Colonic mucosa (tissue), 4 donors: ENCODE measurements at places on chromosomes 3 and 15.
A peak's percentile ranks its signal among the peaks of the same experiment; 100 is the strongest.

GRCh38 chr3:95088464-95088863 lies 1025.6 kb downstream of the NSUN3 start:
- no peak for DNase-seq
- H3K4me1 ChIP-seq, result no peaks in the 10 kb centered on the region
- H3K27me3 ChIP-seq, result no peaks in the 10 kb centered on the region
- no peak overlapping the region for H3K4me3 ChIP-seq

DNA sequence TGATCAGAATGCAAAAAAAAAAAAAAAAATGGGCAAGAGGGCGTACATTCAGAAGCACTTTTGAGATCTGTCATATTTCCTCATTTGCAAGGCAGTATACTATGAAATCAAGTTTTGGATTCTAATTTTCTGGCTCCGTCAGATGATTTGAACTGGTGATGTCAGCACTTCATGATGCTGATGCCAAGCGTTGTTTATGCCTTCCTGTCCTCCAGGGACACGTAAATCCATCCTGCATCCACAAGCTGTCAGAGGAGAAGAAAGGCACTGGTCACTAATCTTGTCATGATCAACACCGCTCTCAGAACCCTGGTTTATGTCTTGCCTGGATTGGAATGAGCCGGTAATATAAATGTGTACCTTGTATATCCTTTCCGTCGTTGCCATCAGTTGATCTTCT lies 152.1 kb upstream of the EPHA3 start:
- H3K4me1 ChIP-seq, result no peaks in the 10 kb centered on the region
- H3K4me3 ChIP-seq, result no peak overlapping the region
- DNase-seq, result no peak
- H3K27ac ChIP-seq, result no peak overlapping the region
- no peaks in the 10 kb centered on the region for H3K27me3 ChIP-seq

DNA sequence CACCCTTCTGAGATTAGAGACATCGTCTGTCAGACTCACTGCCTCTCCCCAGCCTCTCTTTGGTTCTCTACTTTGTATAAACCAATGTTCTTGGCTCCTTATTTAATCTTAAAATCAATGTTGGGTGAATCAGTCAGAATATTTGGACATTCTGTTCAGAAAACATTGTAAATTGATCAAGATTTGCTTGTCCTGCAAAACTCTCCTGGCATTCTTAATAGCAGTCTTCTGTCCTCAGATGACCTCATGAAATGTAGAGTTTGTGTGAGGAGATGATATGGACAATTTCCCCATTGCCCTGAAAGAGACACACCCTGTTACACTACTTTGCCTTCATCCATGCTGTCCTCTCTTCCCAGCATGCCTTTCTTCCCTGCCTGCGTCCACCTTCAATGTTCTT lies 33.6 kb downstream of the CD200R1L start:
- no peak overlapping the region for H3K4me3 ChIP-seq
- H3K4me1 ChIP-seq, result no peaks in the 10 kb centered on the region
- H3K36me3 ChIP-seq, result no peaks in the 10 kb centered on the region
- no peak overlapping the region for H3K27ac ChIP-seq
- H3K27me3 ChIP-seq, result no peaks in the 10 kb centered on the region
- DNase-seq, result no peak

DNA sequence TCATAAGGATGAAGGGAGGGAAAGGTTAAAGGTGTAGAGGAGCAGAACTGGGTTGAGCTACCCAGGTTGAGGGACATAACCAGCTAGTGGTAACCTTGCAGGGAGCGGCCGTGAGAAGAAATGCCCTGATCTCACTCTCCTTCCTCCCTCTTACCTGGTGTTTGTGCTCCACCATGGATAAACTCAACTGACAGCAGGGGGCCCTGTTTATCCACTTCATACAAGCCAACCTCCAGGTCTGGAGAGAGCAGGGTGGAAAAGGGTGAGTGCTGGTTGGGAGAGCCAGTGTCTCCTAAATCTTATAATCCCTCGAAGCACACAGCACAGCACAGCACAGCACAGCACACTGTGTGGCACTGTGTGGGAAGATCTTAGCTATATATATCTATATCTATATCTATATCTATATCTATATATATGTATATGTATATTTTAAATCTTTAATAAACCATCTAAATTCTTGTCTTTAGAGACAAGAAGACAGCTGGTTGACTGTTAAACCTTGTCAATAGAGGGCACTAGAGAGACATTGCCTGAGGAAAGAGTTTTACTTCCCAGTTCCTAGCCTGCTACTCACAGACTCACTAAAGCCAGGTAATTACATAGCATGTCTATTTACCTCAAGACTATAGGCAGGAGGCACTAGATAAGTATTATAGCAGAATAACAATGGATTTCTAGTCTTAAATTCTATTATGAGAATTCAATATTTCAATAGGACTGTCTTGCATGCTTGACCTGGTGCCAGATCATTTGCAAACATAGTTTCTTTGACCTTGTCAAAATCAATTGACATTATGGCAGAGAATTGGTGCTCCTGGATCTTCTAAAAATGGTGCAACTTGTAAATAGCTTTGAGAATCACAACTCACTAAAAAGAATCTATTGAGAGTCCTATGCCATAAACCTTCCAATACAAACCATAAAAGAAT lies 21.7 kb upstream of the FMN1 start:
- H3K4me3 ChIP-seq, result no peak overlapping the region
- H3K36me3 ChIP-seq, result no peaks in the 10 kb centered on the region
- H3K27ac ChIP-seq, result no peak overlapping the region
- H3K27me3 ChIP-seq, result no peaks in the 10 kb centered on the region
- no peak for DNase-seq
- H3K4me1 ChIP-seq, result no peaks in the 10 kb centered on the region

GRCh38 chr3:115359536-115359935 lies 212.4 kb upstream of the ZBTB20 start:
- H3K27ac ChIP-seq, result no peak overlapping the region
- no peaks in the 10 kb centered on the region for H3K36me3 ChIP-seq
- no peaks in the 10 kb centered on the region for H3K4me1 ChIP-seq
- no peak overlapping the region for H3K4me3 ChIP-seq

DNA sequence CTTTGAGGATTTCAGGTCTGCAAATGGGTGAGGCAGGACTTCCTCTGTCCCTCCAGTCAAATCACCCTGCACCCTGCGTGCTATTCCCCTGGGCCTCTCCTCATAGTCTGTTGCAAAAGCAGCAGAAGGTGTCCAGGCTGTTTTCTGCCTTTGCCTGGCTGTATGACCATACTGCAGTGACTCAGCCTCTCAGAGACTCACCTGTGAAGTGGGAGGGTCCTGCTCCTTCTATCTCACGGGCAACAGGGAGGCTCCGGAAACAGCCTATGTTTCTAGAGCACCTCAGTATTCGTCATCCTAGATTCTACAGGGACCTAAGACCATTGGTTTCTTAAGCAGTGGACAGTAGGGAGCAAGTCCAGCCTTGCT lies 216.4 kb downstream of the TLE3 start:
- DNase-seq, result no peak
- no peak overlapping the region for H3K27ac ChIP-seq
- no peaks in the 10 kb centered on the region for H3K27me3 ChIP-seq
- H3K36me3 ChIP-seq, result no peaks in the 10 kb centered on the region
- H3K4me1 ChIP-seq, result no peaks in the 10 kb centered on the region
- no peak overlapping the region for H3K4me3 ChIP-seq

- no peaks in the 10 kb centered on the region for H3K36me3 ChIP-seq
- no peaks in the 10 kb centered on the region for H3K27me3 ChIP-seq
- H3K4me1 ChIP-seq, result no peaks in the 10 kb centered on the region
- no peak overlapping the region for H3K4me3 ChIP-seq
- no peak overlapping the region for H3K27ac ChIP-seq
Observed at GRCh38 chr15:96888764-96889163, 558.3 kb downstream of the NR2F2 start.

- H3K27ac ChIP-seq, result no peak overlapping the region
- no peak overlapping the region for H3K4me3 ChIP-seq
- no peaks in the 10 kb centered on the region for H3K27me3 ChIP-seq
- H3K36me3 ChIP-seq, result peaks cover 6% of the 10 kb centered on the region
Observed at GRCh38 chr3:47852604-47853602, 50.0 kb downstream of the DHX30 start.

GRCh38 chr3:21642433-21642832 lies 108.6 kb downstream of the ZNF385D start:
- no peaks in the 10 kb centered on the region for H3K27me3 ChIP-seq
- H3K36me3 ChIP-seq, result no peaks in the 10 kb centered on the region
- H3K4me3 ChIP-seq, result no peak overlapping the region

GRCh38 chr15:45378913-45379262 lies 544 bp upstream of the GATM start:
- peak overlapping the region; percentile 43 for H3K4me3 ChIP-seq
- H3K27ac ChIP-seq, result no peak overlapping the region
- no peaks in the 10 kb centered on the region for H3K27me3 ChIP-seq
- DNase-seq, result no peak
- H3K36me3 ChIP-seq, result no peaks in the 10 kb centered on the region

DNA sequence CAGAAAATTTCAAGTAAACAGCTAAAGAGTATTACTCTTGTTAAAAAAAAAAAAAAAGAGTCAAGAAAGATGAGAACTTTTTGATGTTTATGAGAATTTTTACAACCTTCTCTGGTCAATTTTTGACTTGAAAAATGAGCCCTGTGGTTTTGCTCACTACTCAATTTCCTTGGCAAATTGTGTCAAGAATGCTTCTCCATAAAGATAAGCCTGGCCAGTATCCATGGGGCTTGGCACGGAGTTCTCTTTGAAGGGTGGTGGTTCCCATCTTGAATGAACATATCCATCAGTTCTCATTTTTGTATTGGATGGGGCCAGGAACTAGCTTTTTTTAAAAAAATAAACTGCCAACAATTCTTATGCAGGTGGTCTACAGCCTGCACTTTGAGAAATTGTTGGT lies 179.9 kb downstream of the RYR3 start:
- no peak overlapping the region for H3K27ac ChIP-seq
- H3K4me1 ChIP-seq, result no peaks in the 10 kb centered on the region

GRCh38 chr3:73964818-73965217 lies 340.1 kb upstream of the PDZRN3 start:
- no peak overlapping the region for H3K4me3 ChIP-seq
- H3K27me3 ChIP-seq, result no peaks in the 10 kb centered on the region
- no peak for DNase-seq
- no peaks in the 10 kb centered on the region for H3K4me1 ChIP-seq
- H3K27ac ChIP-seq, result no peak overlapping the region

- H3K4me1 ChIP-seq, result no peaks in the 10 kb centered on the region
- no peaks in the 10 kb centered on the region for H3K27me3 ChIP-seq
- no peak overlapping the region for H3K27ac ChIP-seq
- DNase-seq, result no peak
- no peak overlapping the region for H3K4me3 ChIP-seq
- no peaks in the 10 kb centered on the region for H3K36me3 ChIP-seq
Observed at GRCh38 chr3:167837466-167837865, 101.9 kb downstream of the SERPINI1 start.

GRCh38 chr3:153973722-153974265 lies 147.4 kb upstream of the ARHGEF26 start:
- H3K27me3 ChIP-seq, result no peaks in the 10 kb centered on the region
- no peaks in the 10 kb centered on the region for H3K4me1 ChIP-seq
- no peak overlapping the region for H3K27ac ChIP-seq
- no peak overlapping the region for H3K4me3 ChIP-seq
- DNase-seq, result no peak

GRCh38 chr3:114218578-114219185 lies 18.7 kb downstream of the ZNF80 start:
- no peaks in the 10 kb centered on the region for H3K36me3 ChIP-seq
- H3K4me1 ChIP-seq, result no peaks in the 10 kb centered on the region
- no peak for DNase-seq
- H3K27me3 ChIP-seq, result no peaks in the 10 kb centered on the region

- H3K36me3 ChIP-seq, result no peaks in the 10 kb centered on the region
- no peaks in the 10 kb centered on the region for H3K27me3 ChIP-seq
- peaks cover 4% of the 10 kb centered on the region for H3K4me1 ChIP-seq
- DNase-seq, result no peak
- H3K4me3 ChIP-seq, result no peak overlapping the region
- no peak overlapping the region for H3K27ac ChIP-seq
Observed at GRCh38 chr15:41779662-41780157, 5.4 kb downstream of the MAPKBP1 start.

DNA sequence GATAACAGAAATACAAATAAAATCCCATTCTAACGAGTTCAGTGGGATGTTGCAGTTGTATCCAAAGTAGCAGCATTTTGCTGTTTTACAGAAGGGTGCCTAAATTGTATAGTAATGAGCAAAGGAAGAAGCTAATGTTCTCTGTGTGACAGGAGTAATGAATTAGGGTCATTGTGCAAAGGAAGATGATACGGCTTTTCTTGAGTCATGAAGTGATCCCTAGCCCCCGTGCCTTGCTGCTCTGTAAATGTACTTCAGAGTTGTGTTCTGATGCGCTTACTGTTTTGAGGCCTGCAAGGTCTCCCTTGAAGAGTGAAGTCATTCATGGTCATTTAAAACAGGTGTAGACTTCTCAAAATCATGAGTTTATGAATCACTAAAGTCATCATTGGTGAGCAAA lies 37.9 kb downstream of the ATP1B3 start:
- DNase-seq, result no peak

GRCh38 chr15:100141311-100142001 lies 200.3 kb downstream of the ADAMTS17 start:
- no peak for DNase-seq
- no peaks in the 10 kb centered on the region for H3K36me3 ChIP-seq
- H3K27me3 ChIP-seq, result no peaks in the 10 kb centered on the region
- H3K4me1 ChIP-seq, result no peaks in the 10 kb centered on the region

DNA sequence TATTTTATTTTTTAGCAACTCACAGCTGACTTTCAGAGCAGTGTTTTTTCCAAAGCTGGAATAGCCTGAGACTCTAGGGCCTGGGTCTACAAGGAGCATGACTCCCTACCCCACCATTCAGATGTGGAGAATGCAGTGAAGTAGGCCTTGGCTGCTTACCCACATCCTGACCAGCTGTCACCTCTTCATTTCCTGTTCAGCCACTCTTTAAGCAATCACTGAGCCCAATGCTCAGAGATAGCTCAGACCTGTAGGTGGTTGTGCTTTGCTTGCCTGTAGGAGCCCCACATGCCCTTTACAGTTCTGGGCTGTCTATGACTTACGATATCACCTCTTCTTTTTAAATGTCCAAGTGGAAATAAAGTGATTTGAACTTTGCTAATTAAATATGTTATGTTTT lies 148.1 kb downstream of the NEK11 start:
- H3K36me3 ChIP-seq, result no peaks in the 10 kb centered on the region
- H3K27ac ChIP-seq, result no peak overlapping the region
- no peak overlapping the region for H3K4me3 ChIP-seq

GRCh38 chr3:111943533-111943932 lies 35.3 kb upstream of the ABHD10 start:
- no peaks in the 10 kb centered on the region for H3K36me3 ChIP-seq
- no peaks in the 10 kb centered on the region for H3K4me1 ChIP-seq
- no peaks in the 10 kb centered on the region for H3K27me3 ChIP-seq
- no peak for DNase-seq

- H3K4me3 ChIP-seq, result no peak overlapping the region
- H3K36me3 ChIP-seq, result no peaks in the 10 kb centered on the region
- H3K27ac ChIP-seq, result peak overlapping the region; percentile 60
Observed at GRCh38 chr15:67083135-67083762, 17.8 kb downstream of the SMAD3 start.

GRCh38 chr3:18036450-18036815 lies 294.0 kb upstream of the TBC1D5 start:
- no peaks in the 10 kb centered on the region for H3K36me3 ChIP-seq
- no peak overlapping the region for H3K27ac ChIP-seq
- H3K4me3 ChIP-seq, result no peak overlapping the region
- no peak for DNase-seq
- no peaks in the 10 kb centered on the region for H3K27me3 ChIP-seq

- no peaks in the 10 kb centered on the region for H3K27me3 ChIP-seq
- H3K4me3 ChIP-seq, result peak overlapping the region; percentile 60
- H3K36me3 ChIP-seq, result no peaks in the 10 kb centered on the region
- H3K27ac ChIP-seq, result peak overlapping the region; percentile 98
- H3K4me1 ChIP-seq, result no peaks in the 10 kb centered on the region
- no peak for DNase-seq
Observed at GRCh38 chr3:136750209-136750896, 1.8 kb downstream of the STAG1 start.
